Fibroblast of skin of back (primary cell): ENCODE measurements at places on chromosomes 2 and 18.

DNA sequence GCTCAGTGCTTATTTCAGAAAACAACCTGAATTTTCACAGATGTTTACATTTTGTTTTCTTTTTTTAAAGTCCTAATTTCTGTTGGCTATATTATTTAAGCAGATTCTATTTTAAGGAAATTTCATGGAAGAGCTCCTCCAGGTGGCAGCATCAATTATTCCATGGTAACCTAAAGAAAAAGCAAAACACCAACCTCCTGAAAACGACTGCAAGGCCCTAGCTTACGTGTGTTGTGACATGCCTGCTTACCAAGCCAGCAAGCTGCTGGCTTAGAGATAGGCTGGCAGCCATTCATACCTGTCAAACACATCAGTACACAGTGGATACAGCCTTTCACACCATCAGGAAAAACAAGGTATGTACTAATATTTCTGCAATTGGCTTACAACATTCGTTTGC lies 64.9 kb downstream of the LPIN2 start:
- peak; percentile 29 for DNase-seq

DNA sequence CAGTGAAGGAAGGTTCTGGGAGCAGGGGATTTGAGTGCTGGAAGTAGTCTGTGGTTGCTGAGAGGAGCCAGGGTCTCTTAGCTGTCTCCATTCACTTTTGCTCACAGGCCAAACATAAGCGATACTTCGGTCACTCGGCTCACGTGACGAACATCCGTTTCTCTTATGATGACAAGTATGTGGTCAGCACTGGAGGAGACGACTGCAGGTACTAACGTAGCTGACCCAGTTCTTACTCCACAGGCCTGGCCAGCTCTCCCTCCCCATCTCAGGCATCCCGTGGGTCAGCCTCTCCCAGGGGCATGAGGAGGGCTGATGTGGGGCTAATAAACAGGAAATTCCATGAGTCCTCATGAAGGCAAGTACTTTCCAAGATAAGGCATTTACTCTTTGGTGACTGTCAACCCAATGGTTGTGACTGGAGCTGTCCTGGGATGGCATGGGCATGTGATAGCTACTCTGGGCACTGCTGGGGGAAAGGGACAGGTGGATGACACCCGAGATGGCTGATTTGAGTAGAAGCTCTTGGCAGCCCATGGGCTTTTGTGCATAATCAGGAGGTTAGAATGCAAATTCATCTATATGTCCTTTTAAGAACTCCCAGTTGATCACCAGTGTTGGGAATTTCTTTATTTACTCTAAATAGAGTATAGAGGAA lies 81.6 kb downstream of the RTN4 start:
- no peak for DNase-seq

- no peak for DNase-seq
Measured at GRCh38 chr2:236656166-236656565, 86.5 kb downstream of the ACKR3 start.

- no peak for DNase-seq
Measured at GRCh38 chr2:234206738-234207137, 156.2 kb downstream of the SPP2 start.

- no peak for DNase-seq
Measured at GRCh38 chr2:121263996-121264715, 20.8 kb downstream of the TFCP2L1 start.

- no peak for DNase-seq
Measured at GRCh38 chr2:241818943-241819270, 9.9 kb downstream of the NEU4 start.

GRCh38 chr18:73797419-73797818 lies 350.2 kb downstream of the FBXO15 start:
- no peak for DNase-seq

DNA sequence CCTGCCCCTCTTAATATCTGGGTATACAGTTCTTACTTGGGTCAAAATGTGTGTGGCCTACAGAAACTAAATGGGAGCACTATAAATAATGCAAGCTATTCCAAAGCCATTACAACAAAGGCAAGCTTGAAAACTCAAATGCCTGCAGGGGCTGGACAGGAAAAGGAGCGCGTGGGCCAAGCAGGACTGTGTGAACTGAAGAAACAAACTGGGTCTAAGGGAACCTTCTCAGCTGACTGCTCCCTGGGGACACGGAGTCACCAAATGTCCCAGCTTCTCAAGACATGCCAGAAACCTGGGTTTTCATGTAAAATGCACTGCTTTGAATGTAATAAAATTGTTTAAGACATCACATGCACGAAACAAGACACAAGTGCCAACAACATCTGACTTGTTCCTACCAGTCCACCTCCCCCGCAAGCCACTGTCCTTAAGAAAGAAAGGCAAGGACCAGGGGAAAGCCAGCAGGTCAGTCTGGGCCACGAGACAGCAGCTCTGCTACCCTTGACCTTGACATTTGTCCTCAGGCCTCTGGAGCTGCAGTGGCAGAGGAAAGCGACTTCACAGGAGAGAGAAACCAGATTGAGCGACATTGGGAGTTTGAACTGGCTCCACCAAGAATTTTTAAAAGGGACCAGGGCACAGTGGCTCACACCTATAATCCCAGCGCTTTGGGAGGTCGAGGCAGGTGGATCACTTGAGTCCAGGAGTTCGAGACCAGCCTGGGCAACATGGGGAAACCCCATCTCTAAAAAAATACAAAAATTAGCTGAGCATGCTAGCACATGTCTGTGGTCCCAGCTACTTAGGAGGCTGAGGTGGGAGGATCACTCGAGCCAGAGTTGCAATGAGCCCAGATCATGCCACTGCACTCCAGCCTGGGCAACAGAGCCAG lies 89.7 kb upstream of the SH3BP4 start:
- peak; percentile 38 for DNase-seq
